CMK (cell line): ENCODE measurements at places on chromosomes 3 and 15.
A peak's percentile ranks its signal among the peaks of the same experiment; 100 is the strongest.

DNA sequence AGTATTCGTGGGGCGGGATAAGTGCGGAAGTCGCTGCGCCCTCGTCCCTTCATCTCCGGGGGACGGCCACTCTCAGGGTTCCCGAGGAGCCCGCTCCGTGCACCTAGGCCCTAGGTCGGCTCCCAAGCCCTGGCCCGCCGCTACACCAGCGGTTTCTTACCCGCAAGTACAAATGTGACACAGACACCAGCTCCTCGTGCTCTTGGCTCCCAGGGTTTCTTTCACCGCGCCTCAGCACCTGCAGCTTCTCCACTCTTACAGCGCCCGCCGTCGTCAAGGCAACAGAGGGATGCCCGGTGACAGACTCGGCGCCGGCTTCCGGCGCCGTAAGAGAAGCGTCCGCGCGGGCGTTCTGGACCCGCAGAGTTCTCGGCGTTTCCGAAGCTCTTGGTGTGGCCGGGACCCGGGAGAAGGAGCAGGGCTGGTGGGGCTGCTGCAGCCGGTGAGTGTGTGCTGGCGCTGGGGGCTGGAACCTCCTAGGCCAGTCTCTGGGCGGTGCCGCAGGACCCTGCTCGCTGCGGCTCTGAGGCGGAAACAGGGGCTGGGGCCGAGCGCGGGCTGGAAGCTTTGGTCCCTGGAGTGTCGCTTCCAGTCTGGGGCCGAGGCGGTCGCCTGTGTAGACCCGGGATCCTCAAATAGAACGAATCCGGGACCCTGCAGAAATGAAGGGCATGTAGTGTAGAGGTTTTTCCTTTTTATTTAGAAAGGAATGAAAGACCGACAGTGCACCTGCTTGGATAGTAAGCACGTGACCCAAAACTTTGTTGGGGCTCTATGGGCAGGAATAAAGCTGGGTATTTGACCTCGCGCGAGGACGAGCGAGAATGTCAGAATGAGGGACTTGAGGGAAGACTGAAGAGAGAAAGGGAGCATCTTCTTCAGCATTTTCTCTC, 155.4 kb upstream of the GOLGA6L4 start:
- no peak for DNase-seq

DNA sequence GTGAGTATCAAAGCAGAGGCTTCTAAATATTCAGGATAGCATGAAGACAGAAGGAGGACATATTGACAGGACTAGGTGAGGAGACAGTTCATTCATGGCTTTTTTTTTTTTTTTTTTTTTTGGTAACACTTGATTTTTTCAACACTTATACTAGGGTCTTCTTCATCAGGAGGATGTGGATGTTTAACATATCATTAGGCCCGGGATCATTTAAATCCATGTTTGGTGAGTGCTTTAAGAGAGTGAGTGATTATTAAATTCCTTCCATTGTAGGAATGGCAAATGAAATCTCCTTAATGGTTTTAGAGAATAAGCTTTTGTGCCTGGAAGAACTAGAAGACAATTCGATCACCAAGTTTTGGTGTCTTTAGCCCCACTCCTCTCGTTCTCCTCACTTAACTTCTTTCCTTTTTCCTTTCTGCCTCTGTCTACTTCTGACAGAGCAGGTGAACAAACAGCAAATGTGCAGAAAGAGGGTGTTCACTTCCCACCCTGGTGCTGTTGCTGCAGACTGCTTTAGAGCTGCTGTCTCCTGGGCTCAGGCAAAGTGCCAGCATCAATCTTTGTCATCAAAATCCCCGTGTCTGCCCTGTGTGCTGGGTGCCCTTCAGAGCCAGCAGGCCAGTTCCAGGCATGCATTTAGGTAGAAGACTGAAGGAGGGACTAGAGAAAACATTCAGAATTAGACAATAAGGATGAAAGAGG, 35.6 kb upstream of the RAB11A start:
- no peak for DNase-seq

- DNase-seq: no peak
These were observed 40.3 kb downstream of the SLC6A20 start for GRCh38 chr3:45756055-45756454.

DNA sequence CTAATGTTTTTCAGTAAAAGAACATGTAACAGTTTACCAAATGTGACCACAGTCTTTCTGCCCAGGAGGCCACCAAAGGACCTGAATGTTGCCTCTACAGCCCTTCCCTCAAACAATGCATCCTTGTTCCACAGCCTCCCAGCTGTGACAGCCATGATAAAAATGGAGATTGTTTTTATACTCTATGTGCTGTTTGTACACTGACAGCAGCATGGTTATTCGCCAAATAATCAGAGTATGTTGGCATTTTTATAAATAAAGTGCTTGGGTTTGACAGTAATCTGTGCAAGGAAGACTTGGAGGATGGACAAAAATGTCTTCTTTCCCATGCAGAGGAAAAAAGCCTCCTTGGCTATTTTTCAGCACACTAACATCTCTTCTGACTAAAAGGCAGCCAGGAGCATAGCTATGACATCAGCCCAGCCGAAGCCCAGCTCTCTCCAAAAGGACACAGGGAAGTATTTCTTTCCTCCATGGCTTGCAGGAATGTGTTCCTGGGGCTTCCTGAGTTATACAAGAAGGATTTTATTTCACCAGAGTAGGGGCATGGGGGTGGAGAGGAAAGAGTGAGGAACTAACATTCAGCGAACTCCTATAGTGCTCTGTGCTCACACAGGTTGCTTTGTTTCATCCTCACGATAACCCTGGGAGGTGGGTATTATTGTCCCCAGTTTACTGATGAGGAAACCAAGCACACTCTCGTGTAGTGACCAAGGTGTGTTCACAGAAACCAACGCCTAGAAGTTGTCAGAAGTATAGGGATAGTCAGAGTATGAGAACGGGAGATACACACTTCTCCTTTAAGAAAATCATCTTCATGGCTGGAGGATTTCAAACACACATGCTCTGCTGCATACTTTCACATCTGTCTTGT, 339.7 kb downstream of the MECOM start:
- no peak for DNase-seq

GRCh38 chr3:191026746-191027145, 164.3 kb upstream of the GMNC start:
- no peak for DNase-seq

- DNase-seq: no peak
These were observed 151.5 kb upstream of the BFSP2 start for GRCh38 chr3:133248389-133248788.

DNA sequence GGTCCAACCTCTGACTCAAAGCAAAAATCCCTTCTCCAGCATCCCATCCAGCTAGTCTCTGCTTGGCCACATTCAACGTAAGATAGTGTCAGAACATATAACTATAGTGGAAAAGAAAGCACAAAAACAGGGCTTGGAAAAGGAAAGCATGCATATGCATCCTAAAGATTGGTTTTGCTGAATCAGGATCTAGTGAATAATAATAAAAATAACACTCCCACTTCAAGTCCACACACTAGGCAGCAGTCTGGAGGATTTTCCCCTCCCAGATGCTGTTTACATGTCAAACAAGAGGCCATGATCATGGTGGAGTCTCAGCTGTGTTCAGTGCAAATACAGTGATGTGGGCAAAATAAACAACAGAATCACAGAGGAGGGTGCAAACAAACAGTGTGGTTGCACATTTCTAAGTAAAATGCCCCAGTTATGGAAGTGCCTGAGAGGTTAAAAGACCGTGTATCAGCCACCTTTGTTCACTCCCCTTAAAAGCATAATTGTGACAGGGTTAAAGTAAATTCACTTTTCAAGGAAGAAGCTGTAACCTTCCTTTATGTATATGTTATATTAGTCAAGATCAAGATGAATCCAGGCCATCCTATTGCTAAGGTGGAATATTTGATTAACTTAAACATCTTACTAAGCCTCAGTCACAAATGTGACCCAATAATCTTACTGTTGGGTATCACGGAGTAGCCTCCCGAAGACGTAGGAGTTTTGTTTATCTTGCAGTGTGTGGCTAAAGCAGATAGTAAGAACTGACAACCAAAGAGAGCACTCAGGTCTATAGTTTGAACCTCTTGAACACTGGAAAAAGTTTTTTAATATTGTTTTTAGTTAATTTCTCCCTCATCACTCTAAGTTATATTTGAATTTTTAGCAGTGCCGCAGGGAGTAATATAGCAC, 424.5 kb downstream of the SOX2 start:
- no peak for DNase-seq

- no peak for DNase-seq
These were observed 8.0 kb downstream of the CHD2 start for GRCh38 chr15:92907896-92908712.

GRCh38 chr3:195715583-195716266, 5.1 kb upstream of the MUC20 start:
- no peak for DNase-seq

- no peak for DNase-seq
These were observed 729.9 kb downstream of the MECOM start for GRCh38 chr3:168933614-168934013.

GRCh38 chr3:182637350-182638110, 155.8 kb upstream of the ATP11B start:
- DNase-seq: no peak

DNA sequence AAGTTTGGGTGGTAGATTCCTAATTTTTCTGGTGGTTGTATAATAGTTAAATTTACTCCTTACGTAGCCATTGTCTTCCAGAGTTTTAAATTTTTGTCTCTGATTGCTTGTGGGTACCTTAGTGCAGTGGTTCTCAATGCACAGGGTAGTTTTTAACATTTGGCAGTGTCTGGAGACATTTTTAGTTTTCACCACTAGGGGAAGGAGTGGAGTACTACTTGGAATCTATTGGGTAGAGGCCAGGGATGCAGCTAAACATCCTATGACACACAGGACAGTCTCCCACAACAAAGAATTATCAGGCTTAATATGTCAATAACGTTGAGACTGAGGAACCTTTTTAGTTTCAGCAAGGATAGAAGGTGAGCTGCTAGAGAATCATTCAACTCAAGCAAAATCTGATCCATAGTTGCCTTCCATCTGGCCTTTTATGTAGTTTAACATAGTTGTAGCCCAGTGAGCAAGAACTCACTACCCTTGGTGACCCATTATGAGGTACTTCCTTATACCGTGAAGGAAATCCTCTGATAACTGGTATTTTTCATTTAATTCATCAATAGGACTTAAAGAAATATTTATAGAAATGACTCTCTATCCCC, 8.6 kb upstream of the STX19 start:
- DNase-seq: peak; percentile 9

GRCh38 chr15:89556413-89557262, 18.6 kb upstream of the TICRR start:
- DNase-seq: peak; percentile 62

GRCh38 chr3:150797155-150797554, 34.2 kb upstream of the SIAH2 start:
- DNase-seq: no peak

DNA sequence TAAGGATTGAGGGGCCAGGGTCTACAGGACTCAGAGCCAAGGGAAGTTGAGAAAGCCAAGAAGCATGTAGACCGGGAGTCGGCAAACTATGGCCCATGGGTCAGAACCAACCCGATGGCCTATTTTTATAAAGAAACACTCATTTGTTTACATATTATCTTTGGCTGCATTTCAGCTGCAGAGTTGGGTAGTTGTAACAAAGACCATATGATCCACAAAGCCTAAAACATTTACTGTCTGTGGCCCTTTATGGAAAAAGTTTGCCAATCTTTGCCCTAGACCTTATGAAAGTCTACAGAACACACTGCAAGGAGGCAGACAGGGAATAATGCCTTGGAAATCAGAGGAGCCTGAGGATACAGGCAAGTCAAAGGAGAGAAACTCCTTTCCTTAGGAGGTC, 63.2 kb upstream of the MNS1 start:
- DNase-seq: no peak
